ENCODE measurements at places on chromosomes 1 and 21.

GRCh38 chr1:241079047-241079446 lies 278.0 kb downstream of the RGS7 start:
- no peak for DNase-seq

DNA sequence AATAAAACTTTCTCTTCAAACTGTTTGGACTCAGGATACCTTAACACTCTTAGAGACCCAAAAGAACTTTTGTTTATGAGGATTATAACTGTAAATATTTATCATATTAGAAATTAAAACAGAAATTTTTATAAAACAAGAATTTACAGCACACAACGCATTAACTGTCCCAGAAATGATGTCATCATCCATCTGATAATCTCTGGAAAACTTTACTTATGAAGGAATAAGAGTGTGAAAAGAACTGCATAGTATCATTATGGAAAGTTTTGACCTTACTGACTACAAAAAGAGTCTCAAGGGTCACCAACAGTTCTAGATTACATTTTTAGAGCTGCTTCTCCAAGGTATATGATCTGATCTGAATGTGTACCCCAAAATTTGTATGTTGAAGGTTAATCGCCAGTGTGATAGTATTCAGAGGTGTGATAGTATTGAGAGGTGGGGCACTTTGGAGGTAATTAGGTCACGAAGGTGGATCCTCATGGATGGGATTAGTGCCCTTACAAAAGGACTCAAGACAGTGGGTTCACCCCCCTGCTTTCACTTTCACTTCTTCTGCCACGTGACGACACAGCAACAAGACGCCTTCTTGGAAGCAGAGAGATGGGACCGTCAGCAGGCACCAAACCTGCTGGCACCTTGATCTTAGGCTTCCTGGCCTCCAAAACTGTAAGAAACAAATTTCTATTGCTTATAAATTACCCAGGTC lies 95.7 kb upstream of the NR5A2 start:
- DNase-seq: no peak

GRCh38 chr1:153679337-153680119 lies 1.0 kb downstream of the NPR1 start:
- no peak for DNase-seq

- no peak for DNase-seq
These were observed 10.2 kb upstream of the SH2D5 start for GRCh38 chr1:20742671-20743070.

GRCh38 chr1:169507413-169507812 lies 21.7 kb upstream of the SLC19A2 start:
- no peak for DNase-seq

DNA sequence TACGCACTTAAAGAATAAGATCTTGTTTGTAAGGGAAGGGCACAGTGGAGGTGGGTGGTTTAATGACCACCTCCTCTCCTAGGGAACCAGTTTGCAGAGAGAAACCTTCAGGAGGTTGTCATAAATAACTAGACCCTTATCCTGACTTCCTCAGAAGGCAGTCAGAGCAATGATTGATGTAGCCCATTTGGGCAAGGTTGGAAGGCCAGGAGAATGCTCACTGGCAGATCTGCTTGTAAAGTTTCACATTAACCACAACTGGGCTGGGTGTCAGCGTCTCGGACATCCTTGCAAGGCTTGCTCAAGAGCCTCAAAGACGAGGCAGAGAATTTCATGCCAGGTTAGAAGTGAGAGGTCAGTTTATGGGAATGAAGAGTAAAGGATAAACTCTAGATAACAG lies 87.6 kb upstream of the TRABD2B start:
- no peak for DNase-seq

- no peak for DNase-seq
These were observed 2.6 kb downstream of the CAPN8 start for GRCh38 chr1:223662943-223663342.

DNA sequence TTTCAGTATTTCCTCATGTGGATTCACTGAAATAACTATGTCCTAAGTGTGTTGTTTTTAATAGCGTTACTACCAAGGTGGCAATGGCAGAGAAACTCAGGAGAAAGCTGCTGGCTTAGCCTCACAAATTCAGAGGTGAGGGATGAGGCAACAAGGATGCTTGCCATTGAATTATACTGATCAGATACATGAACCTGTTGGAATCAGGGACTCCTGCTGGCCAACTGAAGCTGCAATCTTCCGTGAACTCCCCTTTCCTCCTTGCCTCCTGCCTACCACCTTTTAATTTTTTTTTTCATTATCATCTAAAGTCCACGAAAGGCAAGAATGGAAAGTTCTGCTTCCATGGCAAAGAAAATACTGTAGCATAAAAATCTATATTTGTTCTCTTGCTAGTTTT lies 254.7 kb downstream of the NFIA start:
- no peak for DNase-seq

Data from GM12865 (cell line).